ENCODE measurements at places on chromosomes 5 and 9.

DNA sequence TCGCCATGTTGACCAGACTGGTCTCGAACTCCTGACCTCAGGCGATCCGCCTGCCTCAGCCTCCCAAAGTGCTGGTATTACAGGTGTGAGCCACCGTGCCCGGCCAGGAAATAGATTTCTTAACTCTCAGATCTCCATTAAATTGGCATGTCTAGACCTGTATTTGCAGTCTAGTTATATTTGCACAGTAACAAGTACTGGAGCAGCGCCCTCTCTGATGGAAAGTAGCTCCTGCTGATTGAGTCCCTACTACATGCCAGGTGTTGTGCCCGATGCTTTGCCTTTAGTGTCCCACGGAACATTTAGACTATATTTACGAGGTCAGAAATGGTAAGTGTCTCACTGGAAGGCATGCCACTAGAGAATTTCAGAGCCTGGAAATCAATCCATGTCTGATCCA lies 15.8 kb upstream of the TMED9 start:
- no peak overlapping the region for H3K27ac ChIP-seq
- H3K4me1 ChIP-seq: no peaks in the 10 kb centered on the region
- no peaks in the 10 kb centered on the region for H3K27me3 ChIP-seq
- no peak overlapping the region for H3K4me3 ChIP-seq
- H3K36me3 ChIP-seq: no peaks in the 10 kb centered on the region

DNA sequence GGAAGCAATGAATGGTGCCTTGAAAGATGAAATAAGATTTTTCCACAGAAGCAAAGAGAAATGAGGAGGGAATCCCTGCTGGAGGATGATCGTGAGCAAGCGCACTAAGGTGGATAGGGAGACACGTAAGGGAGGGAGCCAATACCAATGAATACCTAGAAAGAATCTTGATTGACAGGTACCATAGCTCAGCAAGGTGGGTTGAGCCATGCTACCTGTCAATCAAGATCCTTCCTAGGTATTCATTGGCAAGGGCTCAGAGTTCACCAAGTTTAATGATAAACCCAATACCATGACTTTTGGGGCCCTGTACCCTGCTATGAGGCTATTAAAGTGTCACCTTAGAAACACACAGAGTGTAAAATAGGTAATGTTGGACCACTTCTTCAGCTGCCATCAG lies 226.8 kb downstream of the GRIA1 start:
- H3K27me3 ChIP-seq: no peaks in the 10 kb centered on the region
- H3K4me3 ChIP-seq: no peak overlapping the region
- no peak overlapping the region for H3K27ac ChIP-seq
- no peaks in the 10 kb centered on the region for H3K4me1 ChIP-seq
- no peak for DNase-seq

GRCh38 chr9:89850631-89851325 lies 246.0 kb downstream of the GADD45G start:
- H3K27me3 ChIP-seq: no peaks in the 10 kb centered on the region
- H3K36me3 ChIP-seq: no peaks in the 10 kb centered on the region
- no peak overlapping the region for H3K4me3 ChIP-seq
- no peak overlapping the region for H3K27ac ChIP-seq

- peak overlapping the region; percentile 40 for H3K4me3 ChIP-seq
- H3K27ac ChIP-seq: no peak overlapping the region
- H3K4me1 ChIP-seq: peaks cover 20% of the 10 kb centered on the region
- peaks cover 43% of the 10 kb centered on the region for H3K36me3 ChIP-seq
Observed at GRCh38 chr5:127519527-127519926, 2.1 kb downstream of the PRRC1 start.

DNA sequence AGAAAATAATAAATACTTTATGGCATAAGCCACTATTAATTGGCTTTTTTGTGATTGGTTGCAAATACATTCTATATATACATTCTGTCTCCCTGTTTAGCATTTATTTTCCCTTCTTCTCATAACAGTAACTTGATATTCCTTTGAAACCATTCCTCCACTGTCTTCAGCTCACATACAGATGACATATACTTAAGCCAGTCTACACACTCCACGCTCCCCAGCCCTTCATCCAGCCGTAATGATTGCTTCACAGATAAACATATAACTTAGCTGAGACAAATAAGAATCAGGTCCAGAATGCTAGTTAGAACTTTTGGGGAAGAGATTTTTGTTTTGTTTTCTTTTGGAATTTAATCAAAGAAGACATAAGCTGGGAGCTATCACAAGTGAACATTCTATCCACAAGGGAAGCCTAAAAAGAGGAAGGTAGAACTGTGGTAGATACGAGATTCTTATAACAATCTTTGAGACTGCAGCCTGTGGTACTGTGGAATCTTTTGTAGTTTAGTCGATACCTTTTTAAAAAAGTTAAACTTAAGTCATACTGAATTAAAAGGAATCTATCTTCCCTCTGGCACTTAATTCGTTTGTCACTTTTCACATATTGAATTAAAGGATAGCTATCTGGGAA lies 365.1 kb upstream of the PRR16 start:
- H3K4me1 ChIP-seq: peaks cover 4% of the 10 kb centered on the region
- H3K27me3 ChIP-seq: peaks cover 3% of the 10 kb centered on the region
- H3K27ac ChIP-seq: no peak overlapping the region
- H3K36me3 ChIP-seq: no peaks in the 10 kb centered on the region
- DNase-seq: no peak
